ENCODE measurements at places on chromosomes 4 and X.

DNA sequence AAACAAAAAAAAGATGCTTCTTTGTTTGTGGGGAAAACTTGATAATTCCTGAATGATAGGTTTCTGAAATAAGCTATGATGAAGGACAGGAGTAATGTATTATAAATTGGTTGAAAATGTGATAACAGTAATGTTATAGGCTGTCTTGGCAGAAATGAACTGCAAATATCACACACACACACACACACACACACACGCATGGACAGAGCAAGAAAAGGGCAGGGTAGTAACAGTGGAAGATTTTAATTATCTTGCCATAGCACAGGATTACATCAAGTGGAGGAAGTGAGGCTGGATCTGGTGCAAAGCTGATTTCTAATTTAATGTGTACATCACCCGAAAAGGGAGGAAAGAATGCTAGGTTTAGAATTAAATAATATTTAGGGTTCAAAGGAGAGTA is 97.5 kb upstream of the CXXC4 start:
- DNase-seq, result no peak

GRCh38 chr4:7424553-7425111 is 10.1 kb downstream of the PSAPL1 start:
- no peak for DNase-seq

- DNase-seq, result no peak
Observed at GRCh38 chr4:41507291-41507947, 30.5 kb upstream of the LIMCH1 start.

DNA sequence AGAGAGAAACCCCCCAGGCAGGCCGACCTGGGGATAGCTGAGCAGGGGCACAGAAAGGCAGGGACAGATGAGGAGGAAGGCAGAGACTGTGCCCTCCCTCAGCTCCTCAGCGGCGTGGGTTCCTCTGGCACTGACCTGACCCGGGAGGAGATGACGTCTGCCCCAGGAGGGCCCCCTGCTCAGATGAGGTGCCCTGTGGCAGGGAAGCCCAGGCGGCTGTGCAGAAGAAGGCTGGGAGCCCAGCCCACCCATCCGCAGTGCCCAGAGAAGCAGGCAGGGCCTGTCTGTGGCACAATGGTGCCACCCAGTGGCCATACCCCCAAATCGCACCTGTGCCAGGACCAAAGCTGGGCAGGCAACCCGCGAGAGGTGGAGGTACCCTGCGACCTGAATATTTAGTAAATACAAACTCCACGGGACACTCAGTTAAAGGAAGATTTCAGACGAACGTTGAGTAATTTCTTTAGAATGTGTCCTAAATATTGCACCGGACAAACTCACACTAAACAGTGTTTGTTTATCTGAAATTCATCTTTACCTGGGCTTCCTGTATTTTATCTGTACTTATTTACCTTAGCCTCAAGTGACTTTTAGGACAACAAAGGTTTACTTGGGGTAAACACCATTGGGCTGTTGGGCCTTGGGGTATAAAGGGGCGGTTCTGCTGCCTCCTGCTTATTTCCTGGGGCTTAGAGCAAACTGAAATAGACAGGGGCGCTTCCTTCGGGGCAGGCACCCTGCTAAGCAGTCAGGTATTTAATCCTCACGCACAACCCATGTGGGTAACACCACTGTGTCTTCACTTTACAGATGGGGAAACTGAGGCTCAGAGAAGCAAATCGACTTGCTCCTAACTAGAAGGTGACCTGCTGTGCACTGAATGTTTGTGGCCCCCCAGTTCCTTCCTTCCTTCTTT is 46.5 kb upstream of the HMX1 start:
- peak; percentile 29 for DNase-seq

DNA sequence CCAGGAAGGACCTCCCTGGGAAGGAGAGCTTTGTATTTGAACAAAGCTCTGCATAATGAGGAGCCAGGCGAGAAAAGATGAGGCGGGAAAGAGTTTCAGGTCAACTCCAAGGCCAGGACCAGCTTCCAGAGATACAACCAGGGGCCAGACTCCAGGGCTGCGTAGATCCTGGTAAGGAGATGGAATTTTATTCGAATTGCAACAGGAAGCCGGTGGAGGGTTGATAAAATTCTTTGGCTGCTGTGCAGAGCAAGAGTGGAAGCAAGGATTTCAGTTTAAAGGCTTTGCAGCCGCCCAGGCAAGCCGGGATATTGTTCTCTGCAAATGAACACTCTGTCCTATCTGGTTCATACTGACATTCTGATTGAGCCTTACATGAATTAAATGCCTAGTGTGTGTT is 40.2 kb upstream of the CBR4 start:
- no peak for DNase-seq

GRCh38 chr4:7878323-7878722 is 61.3 kb downstream of the AFAP1 start:
- DNase-seq, result no peak

DNA sequence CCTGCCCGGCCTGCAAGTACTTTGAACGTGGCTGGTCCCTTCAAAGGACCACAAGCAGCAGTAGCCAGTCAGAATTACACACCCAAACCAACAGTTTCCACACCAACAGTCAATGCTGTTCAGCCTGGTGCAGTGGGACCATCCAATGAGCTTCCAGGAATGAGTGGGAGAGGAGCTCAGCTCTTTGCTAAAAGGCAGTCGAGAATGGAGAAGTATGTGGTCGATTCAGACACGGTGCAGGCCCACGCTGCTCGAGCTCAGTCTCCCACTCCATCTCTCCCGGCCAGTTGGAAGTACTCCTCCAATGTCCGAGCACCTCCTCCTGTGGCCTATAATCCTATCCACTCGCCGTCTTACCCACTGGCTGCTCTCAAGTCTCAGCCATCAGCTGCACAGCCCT is 104.4 kb upstream of the MYOZ2 start:
- DNase-seq, result no peak

DNA sequence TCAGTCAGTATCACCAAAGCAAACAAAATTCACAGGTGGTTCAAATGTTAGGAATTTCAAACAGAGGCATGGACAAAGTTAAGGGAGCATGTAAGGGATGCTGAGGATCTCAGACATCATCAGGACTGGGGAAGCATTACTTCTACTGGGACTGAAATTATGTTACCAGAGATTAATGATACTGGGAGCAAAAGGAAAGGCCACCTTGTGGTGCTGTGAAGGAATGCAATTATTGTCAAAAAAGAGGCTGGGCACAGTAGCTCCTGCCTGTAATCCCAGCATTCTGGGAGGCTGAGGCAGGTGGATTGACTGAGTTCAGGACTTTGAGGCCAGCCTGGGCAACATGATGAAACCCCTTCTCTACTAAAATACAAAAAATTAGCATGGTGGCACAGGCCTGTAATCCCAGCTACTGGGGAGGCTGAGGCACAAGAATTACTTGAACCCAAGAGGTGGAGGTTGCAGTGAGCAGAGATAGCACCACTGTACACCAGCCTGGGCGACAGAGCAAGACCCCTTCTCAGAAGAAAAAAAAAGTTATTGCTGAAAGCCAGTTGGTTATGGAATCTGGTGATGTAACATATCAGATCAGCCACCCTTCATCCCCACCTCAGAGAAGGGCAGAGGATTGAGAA is 954.3 kb downstream of the PCDH7 start:
- DNase-seq, result no peak

GRCh38 chr4:19025031-19025430 is 1003.5 kb upstream of the LCORL start:
- DNase-seq, result no peak

GRCh38 chr4:64341711-64342110 is 67.5 kb downstream of the TECRL start:
- no peak for DNase-seq

GRCh38 chr4:40688446-40689095 is 58.9 kb upstream of the RBM47 start:
- no peak for DNase-seq

GRCh38 chr4:101774807-101775206 is 15.7 kb upstream of the BANK1 start:
- no peak for DNase-seq

DNA sequence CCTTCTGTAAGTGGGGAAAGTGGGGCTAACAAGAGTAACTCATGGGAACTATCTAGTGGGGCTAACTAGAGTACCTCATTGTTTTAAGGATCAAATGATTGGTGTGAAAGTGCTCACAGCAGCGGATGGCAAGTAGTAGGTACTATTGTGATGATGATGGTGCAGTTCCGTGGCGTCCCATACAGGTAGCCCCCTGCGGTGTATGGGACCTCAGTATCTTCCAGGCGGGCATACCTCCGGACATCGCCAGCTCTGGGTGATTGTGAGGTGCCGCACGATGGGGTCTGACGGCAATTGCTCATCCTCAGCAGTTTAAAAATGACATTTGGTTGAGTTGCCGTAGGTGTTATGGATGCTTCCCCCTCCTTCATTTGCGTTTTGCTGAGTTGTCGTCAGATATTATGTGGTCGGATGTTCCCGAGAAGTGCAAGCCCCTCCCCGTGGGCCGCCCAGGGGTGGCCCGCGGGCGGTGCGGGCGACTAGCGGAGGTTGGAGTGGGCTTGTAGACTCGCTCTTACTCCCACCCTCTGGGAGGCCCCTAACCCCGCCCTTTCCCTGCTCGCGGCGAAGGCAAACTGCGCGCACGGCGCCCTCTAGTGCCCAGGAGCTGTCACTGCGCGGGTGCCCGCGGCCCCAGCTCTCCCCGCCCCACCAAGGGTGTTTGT is 18.3 kb upstream of the GPR101 start:
- DNase-seq, result peak; percentile 4

DNA sequence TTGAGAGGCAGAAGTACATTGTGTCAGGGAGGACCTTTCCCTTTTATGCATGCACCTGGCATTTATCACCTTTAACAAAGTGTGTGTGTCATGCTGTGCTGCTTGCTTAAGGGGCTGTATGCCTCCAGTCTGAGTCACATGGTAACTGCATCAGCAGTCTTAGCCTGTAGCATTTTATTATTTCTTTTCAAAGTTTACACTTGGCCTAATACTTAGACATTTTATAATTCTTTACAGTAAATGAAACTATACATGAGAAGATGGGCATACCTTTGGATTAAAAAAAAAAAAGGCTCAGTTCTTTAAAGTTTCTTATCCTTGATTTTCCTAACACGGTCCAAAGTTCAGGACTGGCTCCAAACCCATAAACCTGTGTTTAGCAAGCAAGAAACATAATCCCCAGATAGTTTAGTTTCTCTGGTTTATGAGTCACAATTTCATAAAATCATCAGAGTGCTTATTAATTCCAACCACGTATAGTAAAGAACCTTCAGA is 14.6 kb downstream of the NPNT start:
- DNase-seq, result no peak

- DNase-seq, result no peak
Observed at GRCh38 chr4:38068107-38068506, 107.9 kb downstream of the PTTG2 start.

GRCh38 chrX:147342197-147342596 is 527.7 kb upstream of the CXorf51A start:
- DNase-seq, result no peak

GRCh38 chr4:8690216-8691150 is 97.9 kb downstream of the CPZ start:
- no peak for DNase-seq

- no peak for DNase-seq
Observed at GRCh38 chr4:126658411-126658810, 974.3 kb upstream of the INTU start.

DNA sequence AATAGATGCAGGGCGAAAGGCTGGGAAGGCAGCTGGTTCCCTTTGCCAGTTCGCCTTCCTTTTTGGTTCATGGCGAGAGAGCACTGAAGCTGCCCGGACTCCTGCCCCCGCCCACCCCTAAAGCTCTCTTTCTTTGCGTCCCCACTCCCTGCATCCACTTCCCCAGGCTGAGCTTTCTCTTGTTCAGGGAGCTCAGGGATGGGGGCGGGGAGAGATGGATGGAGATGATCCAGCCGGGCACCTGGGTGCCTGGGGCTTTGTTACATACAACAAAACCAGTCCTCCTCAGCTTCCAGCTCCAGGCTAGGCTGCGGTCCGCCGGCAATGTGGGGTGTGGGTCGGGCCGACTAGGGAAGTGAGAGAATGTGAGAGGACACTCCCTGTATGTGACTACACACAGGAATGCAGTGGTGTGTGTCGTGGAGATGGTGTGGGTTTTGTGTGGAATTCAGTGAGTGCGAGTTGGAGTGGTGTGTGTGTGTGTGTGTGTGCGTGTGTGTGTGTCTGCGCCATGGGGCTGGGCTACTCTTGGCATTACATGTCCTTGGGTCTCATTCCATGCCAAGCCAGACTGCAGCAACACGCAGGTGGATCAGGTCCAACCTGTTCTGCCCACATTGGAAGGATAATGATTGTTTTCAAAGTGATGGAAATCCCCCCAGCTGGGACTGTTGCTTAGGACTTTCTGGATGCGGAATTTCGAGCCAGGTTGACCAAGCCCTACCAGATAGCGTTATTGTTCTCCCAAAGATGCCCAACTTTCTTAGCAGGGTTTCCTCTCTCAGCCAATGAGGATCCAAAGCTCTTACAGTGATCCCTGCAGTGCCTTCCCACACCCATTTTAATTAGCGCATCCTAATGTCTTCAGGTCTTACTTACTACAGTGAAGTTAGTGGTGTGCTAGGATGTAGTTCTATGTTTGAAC is 149.4 kb upstream of the CHRDL1 start:
- no peak for DNase-seq

GRCh38 chr4:34469516-34469915 is 1774.8 kb downstream of the ARAP2 start:
- DNase-seq, result no peak

- DNase-seq, result no peak
Observed at GRCh38 chr4:78661086-78661690, 109.6 kb downstream of the ANXA3 start.

GRCh38 chrX:42269186-42269585 is 345.8 kb upstream of the CASK start:
- no peak for DNase-seq

DNA sequence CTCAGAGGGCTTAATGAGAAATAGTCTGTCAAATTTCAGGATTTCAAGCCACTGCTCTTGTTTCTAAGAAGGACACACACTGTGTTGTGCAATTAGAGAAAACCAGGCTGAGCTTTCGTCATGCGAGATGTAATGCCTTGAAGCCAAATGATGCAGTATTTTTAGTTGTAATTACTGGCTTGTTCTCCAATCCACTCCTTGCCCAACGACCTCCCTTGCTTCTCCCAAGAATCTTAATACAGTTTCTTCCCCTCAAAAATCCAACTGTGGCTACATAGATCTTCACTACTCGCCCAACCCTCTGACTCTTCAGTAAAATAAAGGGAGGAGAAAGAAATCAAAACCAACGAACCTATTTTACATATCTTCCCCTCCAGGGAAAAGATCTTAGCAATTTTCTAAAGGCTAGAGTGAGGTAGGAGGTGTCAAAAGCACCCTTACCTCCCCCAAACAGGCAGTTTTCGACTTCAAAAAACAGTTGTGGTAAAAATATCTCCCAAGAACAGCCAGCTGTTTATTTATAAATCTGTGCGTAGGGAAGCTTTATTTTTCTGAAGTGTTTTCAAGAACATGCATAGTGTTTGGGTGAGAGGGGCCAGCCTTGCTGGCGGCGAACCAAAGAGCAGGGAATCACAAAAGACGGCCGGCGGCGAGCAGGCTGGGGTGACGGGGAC is 68.7 kb downstream of the MGST2 start:
- peak; percentile 24 for DNase-seq

DNA sequence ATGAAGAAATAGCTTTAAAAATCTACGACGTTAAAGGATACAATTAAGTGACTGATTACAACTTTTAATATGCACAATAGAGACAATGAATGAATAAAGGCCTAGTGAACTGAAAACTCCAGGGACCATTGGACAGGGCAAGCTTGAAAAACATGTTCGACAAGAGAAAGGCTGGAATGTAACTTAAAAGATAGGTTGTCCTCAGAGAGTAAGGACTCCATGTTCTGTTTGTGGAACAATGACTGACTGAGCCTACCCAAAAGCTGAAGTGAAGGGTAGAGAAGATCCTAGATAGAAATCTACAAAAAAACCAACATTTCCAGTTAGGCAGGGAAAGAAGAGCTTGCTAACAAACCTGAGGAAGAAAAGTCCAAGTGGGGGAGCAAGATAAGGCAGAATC is 173.4 kb downstream of the NR3C2 start:
- no peak for DNase-seq

Data from globus pallidus (tissue), 1 donor.